ENCODE measurements at places on chromosomes 1 and 21. TPM values are rescaled to one million over a fixed set of nuclear protein-coding genes. Genes with fewer than 3 reads are reported as not detected.

RPTN gene
- not detected for total RNA-seq

IVL gene
- 0.33 TPM for total RNA-seq

BRINP3 gene
- total RNA-seq, result 0.26 TPM

AKR7A3 gene
- total RNA-seq, result 0.40 TPM

TGFB2 gene
- 5.3 TPM for total RNA-seq

CHIA gene
- not detected for total RNA-seq

PHC2 gene
- 117 TPM for total RNA-seq

RAD54L gene
- 5.0 TPM for total RNA-seq

AMY2A gene
- not detected for total RNA-seq

S100A16 gene
- total RNA-seq, result 1,213 TPM

NDUFS5 gene
- 233 TPM for total RNA-seq

AMY1C gene
- total RNA-seq, result not detected

ATP6V1G3 gene
- total RNA-seq, result not detected

DNA sequence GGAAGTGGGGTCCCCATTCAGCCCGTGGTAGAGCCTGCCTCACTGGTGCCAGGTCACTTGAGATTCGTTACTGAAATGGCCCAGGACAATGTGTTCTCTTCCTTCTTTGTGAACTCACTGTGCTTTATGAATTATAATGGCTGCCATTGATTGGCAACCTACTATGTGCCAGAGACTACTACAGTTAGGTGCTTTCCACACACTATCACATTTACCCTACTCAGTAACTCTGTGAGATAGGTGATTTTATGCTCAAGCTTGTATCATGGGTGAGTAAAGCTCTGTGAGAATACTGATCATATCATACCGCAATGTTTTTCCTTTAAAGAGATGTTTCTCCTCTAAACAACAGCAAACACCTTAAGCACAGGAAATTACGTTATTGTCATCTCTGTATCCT, 225.9 kb downstream of the SMYD3 start:
- no peaks in the 10 kb centered on the region for H3K27me3 ChIP-seq
- no peak overlapping the region for H3K27ac ChIP-seq
- no peaks in the 10 kb centered on the region for H3K36me3 ChIP-seq
- DNase-seq, result no peak
- H3K4me3 ChIP-seq, result no peak overlapping the region
- H3K4me1 ChIP-seq, result no peaks in the 10 kb centered on the region

DNA sequence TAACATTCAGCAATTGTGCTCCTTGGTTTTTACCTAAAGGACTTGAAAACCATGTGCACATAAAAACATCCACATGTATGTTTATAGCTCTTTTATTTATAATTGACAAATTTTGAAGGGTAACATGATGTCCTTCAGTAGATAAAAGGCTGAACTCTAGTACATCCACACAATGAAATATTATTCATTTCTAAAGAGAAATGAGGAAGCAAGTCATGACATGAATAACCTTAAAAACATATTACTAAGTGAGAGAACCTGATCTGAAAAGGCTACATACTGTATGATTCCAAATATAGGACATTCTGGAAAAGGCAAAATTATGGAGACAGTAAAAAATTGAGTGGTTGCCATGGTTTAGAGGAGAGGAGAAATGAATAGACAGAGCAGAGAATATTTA, 50.3 kb downstream of the DRAM2 start:
- H3K4me1 ChIP-seq, result peaks cover 3% of the 10 kb centered on the region
- H3K4me3 ChIP-seq, result no peak overlapping the region
- H3K36me3 ChIP-seq, result no peaks in the 10 kb centered on the region
- no peaks in the 10 kb centered on the region for H3K27me3 ChIP-seq
- DNase-seq, result no peak

DNA sequence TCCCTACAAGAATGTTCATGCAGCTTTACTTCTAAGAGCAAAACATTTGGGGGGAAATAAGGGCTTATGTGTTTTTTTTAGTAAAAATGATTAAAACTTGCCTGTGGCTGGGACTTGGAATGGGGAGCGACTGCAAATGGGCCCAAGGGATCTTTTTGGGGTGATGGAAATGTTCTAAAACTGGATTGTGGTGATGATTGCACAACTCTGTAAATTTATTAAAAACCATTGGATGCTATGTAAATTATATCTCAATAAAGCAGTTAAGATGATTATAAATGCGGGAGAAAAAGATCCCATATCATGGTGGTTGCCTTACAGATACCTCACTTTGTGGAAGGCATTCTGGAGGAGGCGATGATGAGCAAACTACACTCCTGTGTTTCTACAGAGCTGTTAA, 30.2 kb upstream of the STUM start:
- H3K4me3 ChIP-seq, result no peak overlapping the region
- H3K4me1 ChIP-seq, result no peaks in the 10 kb centered on the region
- H3K27me3 ChIP-seq, result peaks cover 72% of the 10 kb centered on the region
- no peaks in the 10 kb centered on the region for H3K36me3 ChIP-seq

GRCh38 chr1:44332505-44332904, 22.6 kb downstream of the ERI3 start:
- H3K4me3 ChIP-seq, result no peak overlapping the region
- H3K27ac ChIP-seq, result no peak overlapping the region
- H3K27me3 ChIP-seq, result no peaks in the 10 kb centered on the region
- peaks cover 58% of the 10 kb centered on the region for H3K36me3 ChIP-seq
- no peak for DNase-seq

GRCh38 chr1:99727575-99728185, 38.8 kb downstream of the FRRS1 start:
- no peak overlapping the region for H3K4me3 ChIP-seq
- H3K27me3 ChIP-seq, result no peaks in the 10 kb centered on the region
- no peak overlapping the region for H3K27ac ChIP-seq

DNA sequence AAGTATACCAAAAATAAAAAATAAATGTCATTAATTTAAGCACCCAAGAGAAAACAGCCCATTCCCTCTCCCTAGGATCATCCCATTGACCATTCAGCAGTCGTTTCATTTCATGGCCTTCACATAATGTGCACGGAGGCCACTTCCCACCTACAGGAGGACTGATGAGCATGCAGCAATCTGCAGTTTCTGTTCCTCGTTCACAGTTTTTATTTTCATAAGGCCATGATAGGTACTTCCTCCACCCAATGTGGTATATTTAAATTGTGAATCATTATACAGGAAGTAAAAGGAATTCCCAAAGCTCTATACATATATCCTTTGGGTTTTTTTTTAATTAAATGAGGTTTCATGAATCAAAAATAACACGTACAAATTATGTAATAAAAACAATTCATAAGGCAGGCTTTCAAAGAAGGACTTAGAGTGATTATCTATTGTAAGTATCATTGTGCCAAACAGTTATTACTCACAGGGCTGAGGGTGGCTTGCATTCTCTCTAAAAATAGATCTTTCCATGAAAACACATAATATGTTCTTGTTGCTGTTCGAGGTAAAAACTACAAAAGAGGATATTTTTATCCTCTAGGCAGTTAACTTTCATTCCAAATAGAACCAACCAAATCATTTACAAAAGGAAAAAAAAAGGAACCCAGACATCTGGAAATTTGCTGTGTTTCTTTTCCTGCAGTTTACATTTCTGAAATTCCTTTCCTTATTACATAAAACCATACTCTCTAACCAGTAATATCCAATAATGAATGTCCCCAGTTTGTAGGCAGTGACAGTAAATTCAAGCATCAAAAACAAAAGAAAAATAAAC, 27.5 kb upstream of the SLC44A3 start:
- peaks cover 25% of the 10 kb centered on the region for H3K4me1 ChIP-seq
- no peaks in the 10 kb centered on the region for H3K36me3 ChIP-seq
- no peak overlapping the region for H3K4me3 ChIP-seq
- no peaks in the 10 kb centered on the region for H3K27me3 ChIP-seq
- H3K27ac ChIP-seq, result peak overlapping the region; percentile 75
- peak; percentile 78 for DNase-seq

GRCh38 chr1:3336641-3337630, 117.5 kb upstream of the ARHGEF16 start:
- no peak overlapping the region for H3K4me3 ChIP-seq
- H3K27me3 ChIP-seq, result no peaks in the 10 kb centered on the region
- H3K4me1 ChIP-seq, result no peaks in the 10 kb centered on the region
- H3K36me3 ChIP-seq, result no peaks in the 10 kb centered on the region
- DNase-seq, result no peak

DNA sequence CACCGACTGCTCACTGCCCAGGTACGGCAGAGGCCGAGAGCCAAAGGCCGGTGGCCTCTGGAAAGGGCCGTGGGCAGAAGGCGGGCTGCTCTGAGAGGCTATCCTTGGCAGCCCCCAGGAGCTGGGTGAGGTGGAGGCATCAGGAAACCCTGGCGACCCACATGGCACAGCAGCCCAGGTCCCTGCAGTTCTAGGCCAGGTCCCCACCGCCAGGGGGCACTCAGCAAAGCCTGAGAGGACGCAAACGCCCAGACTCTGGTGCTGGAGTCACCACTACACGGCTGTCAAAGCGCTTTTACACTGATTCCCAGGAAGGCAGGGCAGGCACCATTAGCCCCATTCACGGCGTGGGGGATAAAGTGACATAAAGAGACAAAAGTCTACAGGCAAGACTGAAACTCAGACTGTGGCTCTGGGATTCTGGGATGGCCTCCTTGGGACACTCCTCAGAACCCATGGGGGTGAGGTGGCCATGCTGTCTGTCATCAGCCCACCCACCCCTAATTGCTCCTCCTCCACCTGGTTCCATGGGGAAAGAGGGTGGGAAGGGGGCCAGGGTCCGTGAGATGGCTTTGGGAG, 4.9 kb downstream of the PLEKHG5 start:
- DNase-seq, result peak; percentile 81
- H3K4me3 ChIP-seq, result peak overlapping the region; percentile 29
- H3K27me3 ChIP-seq, result no peaks in the 10 kb centered on the region
- H3K4me1 ChIP-seq, result peaks cover 27% of the 10 kb centered on the region

GRCh38 chr1:90835661-90836344, 118.7 kb upstream of the BARHL2 start:
- peaks cover 36% of the 10 kb centered on the region for H3K27me3 ChIP-seq
- DNase-seq, result no peak
- H3K4me1 ChIP-seq, result no peaks in the 10 kb centered on the region
- H3K4me3 ChIP-seq, result no peak overlapping the region
- no peaks in the 10 kb centered on the region for H3K36me3 ChIP-seq

GRCh38 chr1:183870351-183871077, 65.6 kb downstream of the RGL1 start:
- no peaks in the 10 kb centered on the region for H3K27me3 ChIP-seq
- no peaks in the 10 kb centered on the region for H3K4me1 ChIP-seq
- H3K27ac ChIP-seq, result no peak overlapping the region
- DNase-seq, result no peak
- H3K4me3 ChIP-seq, result no peak overlapping the region
- H3K36me3 ChIP-seq, result no peaks in the 10 kb centered on the region

DNA sequence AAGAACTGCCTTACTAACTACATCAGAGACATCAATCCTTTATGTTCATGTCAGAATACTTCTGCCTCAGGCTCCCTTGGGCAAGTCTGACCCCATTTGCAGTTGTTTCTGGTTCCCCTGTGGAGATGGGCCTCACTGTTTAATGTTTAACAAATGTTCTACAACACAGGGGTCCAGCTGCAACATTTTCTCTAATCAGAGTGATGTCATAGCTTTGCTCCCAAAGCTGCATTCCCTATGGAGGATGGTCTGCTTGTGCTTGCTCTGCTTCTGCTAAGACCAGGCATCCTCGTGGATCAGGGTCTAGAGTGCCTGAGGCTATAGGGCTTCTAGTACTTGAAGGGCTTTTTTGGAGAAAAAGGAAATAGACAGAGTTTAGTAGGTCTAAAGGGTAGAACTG, 1071.2 kb downstream of the TTLL7 start:
- no peak for DNase-seq
- no peaks in the 10 kb centered on the region for H3K27me3 ChIP-seq
- no peaks in the 10 kb centered on the region for H3K36me3 ChIP-seq
- no peak overlapping the region for H3K4me3 ChIP-seq

GRCh38 chr21:33977017-33977720, 61.6 kb upstream of the ATP5PO start:
- peaks cover 33% of the 10 kb centered on the region for H3K4me1 ChIP-seq
- DNase-seq, result no peak
- H3K27ac ChIP-seq, result peak overlapping the region; percentile 98
- H3K36me3 ChIP-seq, result no peaks in the 10 kb centered on the region

- no peak overlapping the region for H3K27ac ChIP-seq
- no peaks in the 10 kb centered on the region for H3K4me1 ChIP-seq
- no peak for DNase-seq
- H3K36me3 ChIP-seq, result no peaks in the 10 kb centered on the region
- H3K4me3 ChIP-seq, result no peak overlapping the region
Measured at GRCh38 chr1:223083831-223084230, 59.2 kb downstream of the TLR5 start.

- no peak for DNase-seq
- H3K36me3 ChIP-seq, result peaks cover 10% of the 10 kb centered on the region
- no peak overlapping the region for H3K4me3 ChIP-seq
- no peaks in the 10 kb centered on the region for H3K27me3 ChIP-seq
- no peak overlapping the region for H3K27ac ChIP-seq
Measured at GRCh38 chr1:208187499-208188041, 56.6 kb downstream of the PLXNA2 start.

DNA sequence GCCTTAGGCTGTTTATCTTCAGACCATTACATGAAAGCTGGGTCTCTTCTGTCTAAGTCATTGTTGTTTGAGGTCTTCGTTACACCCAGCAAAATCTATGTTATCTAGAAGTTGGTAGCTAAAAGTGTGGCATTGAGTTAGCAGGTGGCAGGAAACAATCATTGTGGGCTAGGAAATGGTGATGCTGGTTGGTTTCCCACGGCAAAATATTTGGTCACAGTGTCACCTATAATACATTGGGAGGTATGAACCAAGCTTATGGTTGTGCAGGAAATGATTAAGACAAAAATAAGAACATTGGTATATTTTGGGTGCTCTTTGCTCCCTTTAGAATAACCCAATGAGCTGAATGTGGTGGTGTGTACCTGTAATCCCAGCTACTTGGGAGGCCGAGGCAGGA, 169.7 kb downstream of the TRIM33 start:
- no peak overlapping the region for H3K27ac ChIP-seq
- no peaks in the 10 kb centered on the region for H3K36me3 ChIP-seq
- no peaks in the 10 kb centered on the region for H3K27me3 ChIP-seq
- DNase-seq, result no peak
